ENCODE measurements at places on chromosomes 6 and 20.
A peak's percentile ranks its signal among the peaks of the same experiment; 100 is the strongest.

GRCh38 chr6:112113431-112113830, 26.0 kb downstream of the FAM229B start:
- no peak for DNase-seq

- no peak for DNase-seq
These were observed 438.9 kb upstream of the ZNF337 start for GRCh38 chr20:26135325-26136110.

GRCh38 chr20:2140561-2140960, 38.9 kb downstream of the STK35 start:
- DNase-seq = no peak

DNA sequence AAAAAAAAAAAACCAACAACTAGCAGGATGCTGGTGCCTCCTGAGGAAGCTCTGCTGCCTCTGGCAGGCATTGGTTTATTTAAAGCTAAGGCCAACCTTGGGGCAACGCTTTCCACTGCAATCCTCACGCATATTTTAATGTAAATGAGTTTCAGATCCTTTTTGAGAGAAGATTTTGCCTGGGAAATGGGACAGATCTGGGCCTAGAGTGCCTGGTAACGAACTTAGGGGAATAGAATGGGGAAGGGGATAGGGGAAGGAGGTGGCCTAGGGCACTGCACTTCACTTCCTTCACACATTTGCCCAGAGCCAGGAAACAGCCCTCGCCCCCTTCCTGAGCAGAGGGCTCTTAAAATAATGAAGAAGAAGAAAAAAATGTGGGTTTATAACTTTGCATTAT, 132.7 kb upstream of the TMEM170B start:
- no peak for DNase-seq

- no peak for DNase-seq
These were observed 193.9 kb downstream of the ZNF217 start for GRCh38 chr20:53399592-53400335.

DNA sequence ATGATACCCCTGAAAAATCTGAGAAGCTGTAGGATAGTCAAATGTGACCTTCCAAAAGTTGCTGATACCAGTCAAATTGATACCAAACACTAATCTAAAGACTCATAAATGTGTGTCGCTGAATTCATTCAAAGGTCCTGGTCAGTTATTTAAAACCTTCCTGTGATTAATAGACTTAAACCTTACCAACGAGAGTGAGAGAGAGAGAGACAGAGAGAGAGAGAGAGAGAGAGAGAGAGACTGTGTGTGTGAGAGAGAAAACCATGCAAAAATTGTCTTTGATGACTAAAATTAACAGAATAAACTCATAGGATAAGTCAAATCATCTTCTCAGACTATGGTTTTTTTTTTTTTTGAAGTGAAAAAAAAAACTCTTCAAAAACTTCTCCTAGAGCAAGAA, 370.9 kb upstream of the HS3ST5 start:
- no peak for DNase-seq

DNA sequence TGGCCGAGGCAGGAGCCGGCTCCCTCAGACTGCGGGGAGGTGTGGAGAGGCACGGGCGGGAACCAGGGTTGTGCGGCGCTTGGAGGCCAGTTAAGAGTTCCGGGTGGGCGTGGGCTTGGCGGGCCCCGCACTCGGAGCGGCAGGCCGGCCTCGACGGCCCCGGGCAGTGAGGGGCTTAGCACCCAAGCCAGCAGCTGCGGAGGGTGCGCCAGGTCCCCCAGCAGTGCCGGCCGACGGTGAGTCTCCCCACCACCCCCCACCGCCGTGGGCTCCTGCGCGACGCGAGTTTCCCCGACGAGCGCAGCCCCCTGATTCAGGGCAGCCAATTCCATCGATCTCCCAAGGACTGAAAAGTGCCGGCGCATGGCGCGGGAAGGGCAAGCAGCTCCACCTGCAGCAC, 605.4 kb upstream of the SLC35B3 start:
- DNase-seq = no peak

GRCh38 chr6:97702248-97702647, 419.2 kb upstream of the MMS22L start:
- no peak for DNase-seq

GRCh38 chr20:50987493-50988210, 29.0 kb downstream of the MOCS3 start:
- DNase-seq = peak; percentile 25

GRCh38 chr6:150949526-150949925, 84.0 kb downstream of the MTHFD1L start:
- no peak for DNase-seq

DNA sequence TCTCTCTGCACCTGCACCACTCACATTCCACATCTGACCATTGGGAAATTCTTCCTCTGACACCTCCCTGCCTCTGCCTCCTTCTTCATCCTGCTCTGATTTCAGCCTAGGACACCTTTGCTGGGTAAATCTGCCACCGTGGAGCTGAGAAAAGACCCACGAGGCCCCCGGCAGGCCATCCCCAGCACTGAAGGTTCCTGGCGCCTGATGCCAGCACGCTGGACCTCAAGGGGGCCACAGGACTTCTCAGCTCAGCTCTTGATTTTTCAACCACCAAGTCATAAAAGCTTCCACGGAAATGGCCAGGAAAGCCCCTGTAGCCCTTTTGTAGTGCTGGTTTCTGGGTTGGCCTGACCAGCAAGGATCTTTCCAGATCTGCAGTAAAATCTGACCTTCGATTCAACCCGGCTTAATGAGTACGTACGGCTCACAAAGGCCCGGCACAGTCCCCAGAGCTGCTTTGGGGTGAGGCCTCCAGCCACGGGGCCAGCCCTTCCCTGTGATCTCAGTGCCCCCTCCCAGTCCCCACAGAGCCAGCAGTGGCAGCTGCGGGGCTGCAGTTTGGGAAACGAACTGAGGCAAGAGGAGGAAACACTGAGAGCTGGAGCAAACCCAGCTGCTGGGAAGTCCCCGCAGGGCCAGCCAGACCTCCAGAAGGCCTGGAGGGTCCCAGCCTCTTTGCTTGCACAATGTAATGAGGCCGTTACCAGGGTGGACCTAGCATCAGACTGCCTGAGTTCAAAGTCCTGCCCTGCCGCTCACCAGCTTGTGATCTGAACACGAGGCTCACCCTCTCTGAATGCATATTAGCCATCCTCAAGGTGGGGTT, 157.5 kb downstream of the BMP7 start:
- no peak for DNase-seq

DNA sequence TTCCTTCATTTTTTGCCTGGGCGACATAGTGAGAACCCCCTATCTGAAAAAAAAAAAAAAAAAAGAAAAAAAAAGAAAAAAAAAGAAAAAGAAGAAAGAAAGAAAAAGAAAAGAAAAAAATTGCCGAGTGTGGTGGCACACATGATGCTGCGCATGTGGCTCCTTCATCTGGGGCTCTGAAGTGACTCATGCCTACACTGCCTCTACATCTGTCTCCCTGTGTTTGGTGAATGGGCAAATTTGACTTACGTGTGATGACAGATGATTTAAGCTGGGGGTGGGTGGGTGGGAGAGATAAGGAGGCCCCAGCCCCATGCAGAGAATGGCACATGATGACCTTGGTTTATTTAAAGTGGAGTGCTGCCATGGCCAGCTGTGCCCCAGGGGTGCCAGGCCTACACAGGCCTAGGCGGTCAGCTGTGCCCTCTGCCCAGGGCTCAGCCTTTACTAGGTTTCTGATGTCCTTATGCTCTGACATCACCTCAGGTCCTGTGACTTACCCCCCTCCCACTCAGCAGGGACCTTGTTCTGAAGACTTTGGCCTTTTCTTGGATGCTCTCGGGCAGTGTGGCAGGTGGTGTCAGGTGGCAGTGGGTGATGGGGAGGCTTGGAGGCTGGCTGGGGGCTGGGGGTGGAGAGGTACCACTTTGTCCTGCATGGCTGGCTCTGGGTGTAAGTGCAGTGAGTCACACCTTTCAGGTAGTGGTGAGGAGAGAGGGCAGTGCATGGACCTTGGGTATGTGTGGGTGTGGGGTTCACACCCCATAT, 41.1 kb downstream of the VEGFA start:
- no peak for DNase-seq

GRCh38 chr6:107813555-107814194, 10.4 kb downstream of the SCML4 start:
- no peak for DNase-seq

DNA sequence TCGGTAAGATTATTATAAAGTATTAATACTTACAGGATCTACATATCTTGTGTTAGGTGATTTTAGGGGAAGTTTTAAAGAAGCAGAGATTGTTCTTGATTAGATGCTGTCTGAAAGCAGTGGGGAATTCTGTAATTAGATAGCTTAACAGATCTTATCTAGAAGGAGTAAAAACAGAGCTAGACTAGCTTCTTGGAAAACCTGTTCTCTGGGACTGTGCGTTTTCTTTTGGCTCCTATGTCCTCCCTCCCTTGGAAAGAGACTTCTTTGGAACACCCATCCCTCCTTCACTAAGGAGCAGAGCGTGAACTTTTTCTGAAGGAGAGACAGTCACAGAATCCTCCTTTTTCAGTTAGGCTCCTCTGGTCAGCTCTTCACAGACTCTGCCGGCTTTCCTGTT, 83.5 kb upstream of the ZNF184 start:
- DNase-seq = no peak

Measured in T-helper 22 cell (primary cell).